Posterior cingulate gyrus (tissue), 11 donors: ENCODE measurements at places on chromosomes 1 and 21.

GRCh38 chr21:27643326-27643725 lies 676.4 kb upstream of the ADAMTS5 start:
- no peak for DNase-seq

- no peak for DNase-seq
These were observed 764.4 kb downstream of the ADGRL2 start for GRCh38 chr1:82565146-82565545.

DNA sequence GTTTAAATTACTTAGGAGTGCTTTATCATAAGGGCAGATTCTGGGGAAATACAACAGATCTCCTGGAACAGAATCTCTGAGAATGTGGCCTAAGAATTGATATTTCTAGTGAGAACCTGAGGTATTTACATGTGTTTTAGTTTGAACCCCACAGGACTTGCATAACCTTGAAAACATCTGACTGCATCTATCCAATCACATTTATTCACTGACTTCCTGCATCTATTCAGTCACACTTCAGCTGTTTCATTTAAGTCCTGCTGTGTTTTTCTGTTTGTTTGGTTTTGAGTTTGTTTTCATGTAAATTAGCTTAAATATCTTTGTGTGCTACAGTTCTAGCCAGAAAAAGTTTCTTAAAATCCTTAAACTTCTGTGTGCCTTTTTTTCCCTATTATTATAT lies 1260.7 kb downstream of the PLA2G4A start:
- DNase-seq, result no peak

- no peak for DNase-seq
These were observed 62.9 kb upstream of the HOOK1 start for GRCh38 chr1:59751801-59752200.

DNA sequence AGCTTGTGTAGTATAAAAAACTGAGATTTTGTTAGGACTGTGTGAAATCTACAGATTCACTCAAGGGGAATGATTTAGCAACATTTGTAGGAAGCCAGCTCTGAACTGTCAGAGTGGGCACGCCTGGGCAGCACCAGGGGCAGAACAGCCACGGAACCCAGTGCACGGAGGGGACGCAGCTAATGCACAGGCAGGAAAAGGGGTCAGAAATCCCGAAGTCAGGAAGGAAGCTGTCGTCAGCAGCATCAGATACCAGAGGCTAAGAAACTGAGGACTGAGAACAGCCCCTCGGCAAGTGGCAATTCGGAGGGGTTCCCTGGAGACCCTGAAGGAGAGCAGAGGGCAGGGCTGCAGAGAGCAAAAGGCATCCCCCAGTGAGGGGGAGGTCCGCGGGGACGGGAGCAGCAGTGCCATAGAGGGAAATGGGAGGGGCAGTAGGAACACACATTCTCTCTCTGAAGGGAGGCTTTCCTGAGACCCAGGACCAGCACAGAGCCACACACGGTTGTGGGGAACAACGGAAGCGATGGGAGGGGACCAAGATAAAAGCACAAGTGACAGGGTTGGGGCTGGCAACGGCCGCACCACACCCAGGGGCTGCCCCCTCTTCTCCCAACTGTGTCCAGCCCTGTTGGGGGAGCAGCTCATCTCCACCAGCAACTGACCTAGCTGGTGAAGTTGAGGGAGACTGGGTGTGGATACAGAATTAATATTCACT lies 12.7 kb downstream of the UBE2J2 start:
- no peak for DNase-seq

GRCh38 chr1:196405839-196406238 lies 202.4 kb downstream of the KCNT2 start:
- DNase-seq, result no peak

DNA sequence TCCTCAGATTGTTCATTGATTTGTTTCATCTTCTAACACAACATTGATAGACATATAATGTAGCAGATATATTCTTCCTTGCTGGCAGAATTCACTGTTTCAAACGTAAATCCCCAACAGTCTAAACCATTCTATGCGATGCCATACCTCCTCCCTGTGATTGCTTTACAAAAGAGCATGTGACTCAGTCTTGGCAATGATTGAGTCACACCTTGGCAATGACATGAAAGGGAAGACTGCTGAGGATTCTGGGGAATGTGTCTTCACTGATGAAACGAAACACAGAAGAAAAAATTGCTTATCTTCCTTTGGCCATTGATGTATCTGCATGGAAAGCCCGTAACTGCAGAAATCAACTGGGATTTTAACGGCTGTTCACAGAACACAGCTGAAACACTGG lies 409.6 kb upstream of the ZRANB2 start:
- DNase-seq, result no peak

- DNase-seq, result no peak
These were observed 68.7 kb upstream of the MPC2 start for GRCh38 chr1:168005529-168005928.

GRCh38 chr1:214563881-214564280 lies 12.5 kb upstream of the PTPN14 start:
- DNase-seq, result no peak

- no peak for DNase-seq
These were observed 24.8 kb upstream of the RGL1 start for GRCh38 chr1:183780159-183780558.

GRCh38 chr1:163071405-163072255 lies 2.5 kb downstream of the RGS4 start:
- peak; percentile 70 for DNase-seq

DNA sequence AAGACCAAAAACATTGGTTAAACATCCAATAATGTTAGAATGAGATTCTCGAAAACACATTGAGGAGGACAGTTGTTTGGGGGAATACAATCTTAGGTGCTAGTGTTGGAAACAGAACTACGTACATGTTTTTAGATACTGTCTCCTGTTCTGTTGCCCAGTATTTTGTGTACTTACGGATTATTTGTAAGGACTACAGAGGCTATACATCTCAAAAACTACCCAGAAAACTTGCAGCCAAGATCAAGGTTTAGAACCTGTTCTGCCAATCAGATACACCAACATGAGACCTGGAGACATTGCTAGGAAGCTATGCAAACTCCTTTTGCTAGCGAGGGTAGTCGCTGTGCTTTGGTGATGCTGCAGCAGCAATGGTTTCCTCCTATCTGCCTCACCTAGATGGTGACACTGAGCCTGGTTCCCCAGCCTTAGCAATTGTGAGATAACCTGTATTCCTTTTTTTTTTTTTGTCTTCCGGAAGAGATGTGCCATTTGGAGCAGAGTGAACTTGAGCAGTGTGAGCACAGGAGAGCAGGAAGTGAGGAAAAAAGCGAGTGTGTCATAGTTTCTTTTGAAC lies 21.8 kb downstream of the YBX1 start:
- DNase-seq, result no peak

DNA sequence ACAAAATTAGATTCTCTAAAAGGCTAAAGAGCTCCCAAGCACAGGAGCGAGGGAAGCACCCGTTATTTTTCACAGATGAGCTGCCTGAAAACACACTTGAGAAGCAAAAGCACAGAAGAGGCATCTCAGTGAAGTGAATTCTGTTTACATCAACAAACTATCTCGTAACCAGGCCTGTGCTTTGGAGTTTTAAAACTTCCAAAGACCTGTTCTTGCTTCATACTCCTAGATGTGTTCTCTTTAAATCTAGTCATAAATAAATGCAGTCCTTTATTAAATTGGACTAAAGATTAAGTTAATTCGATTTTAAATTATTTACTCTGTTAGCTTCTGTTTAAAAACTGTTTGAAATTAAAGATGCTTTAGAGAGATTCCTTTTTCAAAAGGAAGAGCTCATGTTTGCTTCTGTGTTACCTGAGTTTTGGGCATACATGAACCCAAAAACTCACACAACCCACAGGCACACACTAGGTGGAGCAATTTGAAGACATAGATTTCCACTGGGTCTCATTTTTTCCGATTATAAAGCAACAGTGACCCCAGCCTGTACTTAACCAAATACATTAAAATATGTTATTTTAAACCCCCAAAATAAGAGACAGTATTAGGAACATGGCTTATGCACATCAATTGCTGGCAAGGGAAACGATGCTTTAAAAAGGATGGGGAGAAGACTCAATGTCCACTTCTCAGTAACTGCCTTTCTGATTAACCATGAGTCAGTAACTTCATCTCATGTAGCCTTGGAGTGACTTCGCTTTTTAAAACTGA lies 648.2 kb downstream of the SMYD3 start:
- no peak for DNase-seq

- DNase-seq, result no peak
These were observed 123.0 kb downstream of the LYPLAL1 start for GRCh38 chr1:219296430-219297355.

DNA sequence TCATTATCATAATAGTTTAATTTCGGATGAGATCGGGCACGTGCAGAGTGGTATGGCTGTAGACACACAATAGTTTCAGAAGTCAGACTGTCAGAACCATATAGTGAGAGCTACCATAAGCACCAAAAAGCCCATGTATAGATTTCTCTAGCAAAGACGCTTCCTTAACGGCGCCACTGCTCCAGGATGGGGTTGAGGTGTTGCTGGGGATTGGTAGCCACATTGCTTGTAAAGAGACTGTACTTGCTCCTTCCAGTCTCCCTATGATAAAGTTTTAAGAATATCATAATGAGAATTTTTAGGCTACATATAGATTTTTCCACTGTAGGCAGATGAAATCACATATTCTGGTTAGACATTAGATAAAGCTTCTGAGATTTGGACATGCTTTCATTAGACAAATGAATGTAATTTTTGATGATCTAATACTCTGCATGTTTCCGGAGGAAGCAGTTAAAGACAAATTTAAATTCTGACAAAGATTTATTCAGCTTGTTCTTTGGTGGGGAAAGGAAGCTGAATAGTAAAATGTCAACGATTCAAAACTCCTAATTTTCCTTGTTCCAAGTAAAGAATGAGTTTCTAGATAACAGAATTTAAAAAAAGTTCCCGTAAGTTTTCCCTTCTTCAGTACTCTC lies 77.7 kb downstream of the MAP3K7CL start:
- no peak for DNase-seq

GRCh38 chr21:38531591-38531990 lies 33.3 kb upstream of the ERG start:
- DNase-seq, result no peak

DNA sequence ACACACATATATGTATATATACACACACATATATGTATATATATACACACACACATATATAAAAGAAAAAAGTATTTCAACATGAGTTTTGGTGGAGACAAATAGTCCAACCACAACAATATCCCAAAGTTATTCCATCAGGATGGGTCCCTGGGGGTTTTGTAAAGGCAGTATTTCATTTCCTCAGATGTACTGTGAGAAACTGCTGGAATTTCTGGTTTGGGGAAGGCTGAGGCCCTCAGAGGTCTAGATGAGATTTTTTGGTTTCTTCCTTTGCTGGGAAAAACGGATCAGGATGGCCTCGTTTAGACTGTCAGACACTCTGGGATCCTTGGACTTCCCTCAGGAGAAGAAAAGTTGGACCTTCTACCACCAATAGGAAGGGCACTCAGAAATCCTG lies 36.5 kb upstream of the TENT5B start:
- no peak for DNase-seq

- no peak for DNase-seq
These were observed 42.9 kb upstream of the DMRTB1 start for GRCh38 chr1:53416269-53416813.

- DNase-seq, result no peak
These were observed 8.8 kb upstream of the CCT8 start for GRCh38 chr21:29082046-29082815.

DNA sequence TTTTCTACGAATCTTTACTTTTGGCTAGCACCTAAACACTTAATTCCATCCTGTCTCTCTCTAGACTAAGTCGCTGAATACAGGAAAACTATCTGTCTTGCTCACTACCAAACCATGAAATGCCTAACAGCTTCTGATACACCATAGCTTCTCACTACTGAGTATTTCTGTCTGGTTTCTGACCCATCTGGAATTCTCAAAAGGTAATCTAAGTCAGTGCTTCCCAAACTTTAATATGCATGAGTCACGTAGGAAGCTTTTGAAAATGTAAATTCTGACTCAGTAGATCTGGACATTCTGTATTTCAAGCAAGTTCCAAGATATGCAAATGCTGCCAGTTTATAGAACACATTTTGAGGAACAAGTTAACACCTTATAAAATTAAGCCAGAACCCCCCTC lies 9.2 kb upstream of the OVGP1 start:
- no peak for DNase-seq

GRCh38 chr1:11101347-11101746 lies 1.7 kb upstream of the EXOSC10 start:
- no peak for DNase-seq

DNA sequence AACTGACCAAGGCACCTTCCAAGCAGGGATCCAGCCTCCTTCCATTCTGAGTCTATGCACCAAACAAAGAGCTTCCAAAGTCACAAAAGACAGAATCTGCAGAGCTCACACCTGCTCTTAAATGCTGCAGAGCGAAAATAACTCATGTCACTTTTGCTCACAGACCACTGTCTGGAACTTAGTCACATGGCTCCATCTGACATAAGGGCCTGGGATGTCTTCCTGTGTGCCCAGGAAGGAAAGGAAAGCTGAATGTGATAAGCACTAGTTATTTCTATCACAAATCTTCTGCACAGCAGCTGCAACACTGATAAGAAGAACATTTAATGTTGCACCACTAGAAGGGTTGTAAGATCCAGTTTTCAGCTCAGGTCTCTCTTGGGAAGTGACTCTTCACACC lies 39.5 kb upstream of the SGIP1 start:
- no peak for DNase-seq

GRCh38 chr1:107276247-107276646 lies 135.4 kb downstream of the NTNG1 start:
- no peak for DNase-seq

DNA sequence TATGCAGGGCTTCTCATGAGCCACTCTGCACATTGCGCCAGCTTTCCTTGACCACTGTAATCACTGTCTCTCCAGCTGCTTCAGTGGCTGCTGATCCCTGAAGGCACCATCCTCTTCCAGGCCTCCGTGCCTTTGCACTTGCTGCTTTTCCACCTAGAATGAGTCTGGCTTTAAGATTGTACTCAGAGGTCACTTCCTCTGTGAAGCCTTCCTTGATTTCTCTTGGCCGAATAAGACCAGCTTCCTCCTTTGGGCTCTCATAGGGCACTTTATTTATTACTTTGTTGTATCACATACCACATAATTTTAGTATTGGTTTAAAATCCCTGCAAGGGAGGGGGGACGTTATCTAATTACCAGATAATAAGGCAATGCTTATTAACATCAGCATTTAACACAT lies 10.6 kb downstream of the CACNA1E start:
- no peak for DNase-seq

DNA sequence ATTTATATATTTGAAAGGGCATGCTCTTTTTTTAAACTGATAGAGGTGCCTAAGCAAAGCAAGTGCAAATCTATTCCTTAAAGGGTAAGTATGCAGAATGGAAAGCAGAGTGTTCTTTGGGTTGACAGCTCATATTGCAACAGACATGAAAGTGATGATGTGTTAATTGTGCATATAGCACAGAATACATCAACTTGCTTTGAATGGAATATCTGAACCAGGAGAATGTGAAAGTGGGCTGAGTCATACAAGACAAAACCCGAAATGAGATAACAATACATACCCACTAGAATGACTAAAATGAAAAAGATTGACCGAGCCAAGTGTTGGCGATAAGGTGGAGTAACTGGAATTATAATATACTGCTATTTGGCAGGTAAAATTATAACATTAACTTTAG lies 4.3 kb downstream of the CR1 start:
- no peak for DNase-seq
